Tibial nerve (tissue), 4 donors: ENCODE measurements at places on chromosomes 7 and 10.
A peak's percentile ranks its signal among the peaks of the same experiment; 100 is the strongest.

DNA sequence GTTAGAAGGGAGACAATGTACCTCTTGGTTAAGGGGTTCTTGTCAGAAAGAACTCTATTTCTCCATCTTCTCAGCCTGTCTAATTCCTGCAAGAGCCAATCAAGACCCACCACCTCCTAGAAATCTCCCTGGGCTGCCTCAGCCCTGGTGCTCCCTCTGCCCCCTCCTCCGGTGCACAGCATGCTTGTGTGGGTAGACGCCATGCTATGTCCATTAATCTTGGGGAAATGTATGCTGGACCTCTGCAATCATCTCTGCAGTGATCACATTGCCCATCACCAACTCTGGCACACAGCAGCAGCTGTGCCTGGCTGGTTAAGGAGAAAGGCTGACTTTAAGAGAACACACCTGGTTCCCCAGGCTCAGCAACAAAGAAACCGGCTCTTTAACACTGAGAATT lies 37.3 kb downstream of the SH3PXD2A start:
- H3K4me3 ChIP-seq, result no peak overlapping the region
- peak overlapping the region; percentile 57 for H3K27ac ChIP-seq
- no peaks in the 10 kb centered on the region for H3K27me3 ChIP-seq
- peaks cover 55% of the 10 kb centered on the region for H3K4me1 ChIP-seq
- no peaks in the 10 kb centered on the region for H3K36me3 ChIP-seq

- peaks cover 4% of the 10 kb centered on the region for H3K36me3 ChIP-seq
- no peaks in the 10 kb centered on the region for H3K27me3 ChIP-seq
- H3K4me1 ChIP-seq, result no peaks in the 10 kb centered on the region
- peak overlapping the region; percentile 11 for H3K27ac ChIP-seq
- no peak overlapping the region for H3K4me3 ChIP-seq
Measured at GRCh38 chr10:102523250-102524029, 19.7 kb downstream of the SUFU start.

DNA sequence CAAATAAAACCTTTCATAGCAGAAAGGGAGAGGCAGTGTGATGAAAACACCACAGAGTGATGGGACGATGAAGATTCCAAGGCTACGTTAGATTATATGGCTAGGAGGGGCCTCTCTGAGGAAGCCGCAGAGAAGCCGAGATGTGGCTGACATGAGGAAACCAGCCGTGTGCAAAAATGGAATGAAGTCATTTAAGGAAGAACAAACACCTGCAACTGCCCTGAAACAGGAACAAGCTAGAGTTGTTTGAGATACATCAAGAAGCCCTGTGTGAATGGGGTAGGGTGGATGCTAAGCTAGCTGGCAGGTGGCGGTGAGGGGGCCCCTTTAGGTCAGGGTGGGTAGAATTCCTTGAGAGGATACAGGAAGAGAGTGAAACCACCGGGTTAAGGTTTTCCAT lies 129.5 kb downstream of the KLF6 start:
- H3K4me1 ChIP-seq, result peaks cover 4% of the 10 kb centered on the region
- H3K27me3 ChIP-seq, result no peaks in the 10 kb centered on the region
- H3K27ac ChIP-seq, result no peak overlapping the region

- no peak overlapping the region for H3K4me3 ChIP-seq
- no peaks in the 10 kb centered on the region for H3K36me3 ChIP-seq
- no peak overlapping the region for H3K27ac ChIP-seq
- no peak for DNase-seq
Measured at GRCh38 chr7:9217204-9217603, 783.8 kb downstream of the NXPH1 start.

DNA sequence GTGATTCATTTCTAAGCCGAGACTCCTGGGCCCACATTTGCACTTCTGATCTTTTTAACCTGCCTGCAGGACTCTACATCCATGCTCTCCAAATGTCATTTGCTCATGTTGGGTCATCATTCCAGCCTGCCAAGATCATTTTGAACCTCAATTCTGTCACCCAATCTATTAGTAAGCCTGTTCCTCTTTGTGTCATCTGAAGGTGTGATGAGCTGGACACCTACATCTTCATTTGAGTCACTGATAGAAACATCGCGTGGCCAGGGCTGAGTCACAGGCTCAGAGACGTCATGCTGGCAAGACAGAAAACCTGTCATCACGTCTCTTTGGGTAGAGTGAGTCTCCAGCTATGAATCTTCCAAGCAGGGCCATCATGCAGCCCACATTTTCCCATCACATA lies 65.3 kb upstream of the SLF2 start:
- H3K27me3 ChIP-seq, result peaks cover 64% of the 10 kb centered on the region
- H3K4me3 ChIP-seq, result no peak overlapping the region
- no peaks in the 10 kb centered on the region for H3K4me1 ChIP-seq
- no peak overlapping the region for H3K27ac ChIP-seq

GRCh38 chr7:7861211-7861633 lies 107.4 kb upstream of the GLCCI1 start:
- peak; percentile 8 for DNase-seq
- no peak overlapping the region for H3K27ac ChIP-seq
- no peak overlapping the region for H3K4me3 ChIP-seq
- no peaks in the 10 kb centered on the region for H3K27me3 ChIP-seq
- no peaks in the 10 kb centered on the region for H3K4me1 ChIP-seq
- no peaks in the 10 kb centered on the region for H3K36me3 ChIP-seq

- no peak overlapping the region for H3K27ac ChIP-seq
- no peak overlapping the region for H3K4me3 ChIP-seq
- no peak for DNase-seq
- H3K4me1 ChIP-seq, result no peaks in the 10 kb centered on the region
- no peaks in the 10 kb centered on the region for H3K36me3 ChIP-seq
Measured at GRCh38 chr10:14141283-14141682, 189.4 kb downstream of the FRMD4A start.

DNA sequence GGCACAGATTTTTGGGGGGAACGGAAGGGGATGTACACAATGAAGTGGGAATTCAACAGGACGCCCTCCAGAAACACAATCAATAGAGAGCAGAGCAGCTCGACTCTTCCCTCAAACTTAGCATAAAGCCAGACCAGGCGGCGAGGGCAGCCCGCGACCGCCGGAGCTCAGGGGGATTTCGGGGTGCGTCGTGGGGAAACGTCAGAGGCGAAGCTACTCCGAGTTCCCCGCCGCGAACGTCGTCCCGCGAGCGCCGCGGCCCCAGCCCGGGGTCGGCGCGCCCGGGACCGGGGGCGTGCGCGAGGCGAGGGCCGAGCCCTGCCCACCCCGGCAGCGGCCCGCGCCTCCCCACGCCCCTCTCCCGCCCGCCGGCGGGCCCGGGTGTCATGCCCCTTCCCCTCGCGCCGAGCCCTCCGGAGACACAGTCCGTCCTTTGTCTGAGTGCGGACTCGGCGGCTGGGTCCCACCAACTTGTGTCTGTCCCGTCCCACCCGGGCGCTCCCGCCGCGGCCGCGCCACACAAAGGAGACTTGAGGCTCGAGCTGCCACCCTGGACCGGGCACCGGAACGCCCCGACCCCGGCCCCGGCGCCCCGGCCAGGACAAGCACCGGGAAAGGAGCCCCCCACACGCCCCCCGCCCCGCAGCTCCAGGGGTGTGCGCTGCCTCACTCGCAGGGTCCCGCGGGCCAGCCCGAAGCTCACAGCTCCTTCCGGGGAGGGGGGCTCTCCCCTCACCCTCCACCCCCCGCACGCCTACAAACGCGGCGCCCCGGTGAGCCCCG lies 634 bp downstream of the EZH2 start:
- H3K4me3 ChIP-seq, result peak overlapping the region; percentile 82
- peak overlapping the region; percentile 94 for H3K27ac ChIP-seq
- no peaks in the 10 kb centered on the region for H3K4me1 ChIP-seq
- H3K36me3 ChIP-seq, result no peaks in the 10 kb centered on the region

DNA sequence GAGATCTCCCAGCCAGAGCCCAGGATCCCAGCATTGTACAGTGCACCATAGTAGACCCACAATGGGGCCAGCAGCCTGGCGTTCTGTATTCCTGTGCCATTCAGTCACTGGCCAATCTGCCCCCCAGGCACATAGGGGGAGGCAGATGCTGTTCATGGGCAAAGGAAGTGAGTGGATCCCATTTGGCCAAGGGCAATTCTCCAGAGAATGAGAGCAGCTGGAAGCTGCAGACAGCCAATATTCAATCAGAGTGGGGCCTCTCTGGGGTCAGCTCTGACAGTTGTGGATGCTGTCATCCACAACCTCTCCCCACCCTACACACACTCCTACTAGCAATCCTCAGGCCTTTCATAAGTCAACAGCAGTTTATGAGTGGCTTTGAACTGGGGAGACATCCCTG lies 17.5 kb downstream of the STEAP1B start:
- DNase-seq, result no peak
- H3K27ac ChIP-seq, result no peak overlapping the region
- H3K36me3 ChIP-seq, result peaks cover 6% of the 10 kb centered on the region

DNA sequence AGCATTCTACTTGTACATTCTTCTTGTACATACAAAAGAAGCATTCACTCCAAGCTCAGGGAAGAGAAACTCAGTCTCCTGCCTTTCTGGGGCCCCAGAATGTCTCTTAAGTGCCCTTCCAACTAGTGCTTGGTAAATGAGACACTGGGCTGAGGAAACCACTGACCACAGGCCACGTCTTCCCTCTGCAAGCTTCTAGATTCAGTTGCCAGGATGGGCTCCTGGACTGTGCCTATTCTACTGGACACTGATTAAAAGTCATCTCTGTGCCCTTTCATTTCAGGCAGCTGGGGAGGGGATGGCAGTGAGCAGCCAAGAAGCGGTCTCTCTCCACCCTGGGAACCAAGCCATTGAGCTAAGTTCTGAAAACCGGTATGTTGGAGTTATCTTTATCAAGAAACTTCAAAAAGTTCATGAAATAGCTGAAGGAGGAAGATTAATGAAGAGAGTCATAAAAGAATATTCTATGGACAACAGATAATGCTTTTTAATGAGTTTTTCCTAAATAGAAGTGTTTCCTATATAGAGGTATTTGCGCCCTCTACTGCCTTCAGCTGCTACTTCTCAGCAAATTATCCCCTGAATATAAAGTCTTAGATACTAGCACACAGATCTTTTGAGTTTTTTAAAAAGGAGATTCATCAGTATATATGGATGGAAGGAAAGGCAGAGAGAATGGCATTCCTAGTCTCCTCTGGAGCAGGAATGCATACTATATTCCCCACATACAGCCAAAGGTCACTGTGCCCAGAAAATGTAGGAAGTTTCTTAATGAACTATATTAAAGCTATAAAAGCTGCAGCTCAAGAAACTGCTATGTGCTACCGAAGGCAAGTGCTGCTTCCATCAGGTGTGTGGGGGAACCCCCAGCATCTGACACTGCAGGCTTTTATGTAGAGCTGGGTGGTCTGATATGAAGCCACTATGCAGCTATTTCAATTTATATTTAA lies 8.4 kb upstream of the IFIT1B start:
- DNase-seq, result no peak
- peaks cover 41% of the 10 kb centered on the region for H3K4me1 ChIP-seq
- H3K27ac ChIP-seq, result peak overlapping the region; percentile 54
- no peaks in the 10 kb centered on the region for H3K36me3 ChIP-seq
- H3K4me3 ChIP-seq, result no peak overlapping the region

DNA sequence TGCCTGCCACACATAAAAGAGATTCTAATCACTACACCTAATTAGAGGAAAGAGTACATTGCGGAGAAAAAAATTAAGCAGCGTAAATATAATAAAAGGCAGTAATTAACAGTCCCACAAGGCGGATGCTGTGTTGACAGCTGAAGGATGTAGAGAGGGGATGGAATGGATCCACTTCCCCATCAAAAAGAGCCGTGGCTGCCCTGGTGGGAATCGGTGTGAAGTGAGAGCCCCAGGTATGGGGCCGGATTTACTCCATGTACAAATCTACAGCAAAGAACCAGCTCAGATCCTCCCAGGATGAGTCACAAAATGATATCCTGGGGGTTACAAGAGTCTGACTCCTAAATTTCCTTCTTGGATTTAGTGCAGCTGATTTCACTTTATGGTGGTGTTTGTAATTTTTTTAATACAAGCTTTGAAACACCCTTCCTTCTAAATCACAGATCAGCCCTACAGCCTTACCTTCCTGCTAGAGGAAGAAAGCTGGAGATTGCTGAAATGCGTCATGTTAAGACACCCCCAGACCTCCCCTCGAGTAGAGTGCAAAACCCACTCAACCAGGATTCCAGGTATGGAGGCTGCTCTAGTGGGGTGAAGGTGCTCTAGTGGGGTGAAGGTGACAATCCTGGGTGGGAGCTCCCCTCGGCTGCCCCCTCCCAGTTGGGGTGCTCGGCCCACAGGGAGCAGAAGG lies 398.4 kb downstream of the PLXNA4 start:
- H3K4me1 ChIP-seq, result no peaks in the 10 kb centered on the region
- DNase-seq, result no peak
- no peak overlapping the region for H3K4me3 ChIP-seq
- no peak overlapping the region for H3K27ac ChIP-seq

DNA sequence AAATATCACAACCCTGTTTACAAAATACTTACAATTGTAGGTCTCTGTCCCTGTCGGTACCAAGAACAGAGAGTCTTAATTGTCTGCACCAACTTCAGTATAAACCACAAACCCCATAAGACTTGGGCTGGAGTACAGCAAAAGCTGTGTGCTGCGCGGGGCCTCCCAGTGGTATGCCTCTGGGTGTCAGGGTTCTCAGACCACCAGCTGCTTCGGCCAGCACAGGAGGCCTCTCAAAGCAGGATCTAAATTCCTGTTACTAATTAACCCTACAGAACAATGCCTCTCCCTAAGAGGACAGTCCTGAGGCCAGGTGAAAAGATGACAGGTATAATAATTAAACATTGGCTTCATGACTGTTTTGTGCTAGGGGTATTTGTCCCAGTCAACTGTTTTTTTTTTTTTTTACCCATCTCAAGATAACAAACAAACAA lies 957 bp upstream of the SVIL start:
- no peaks in the 10 kb centered on the region for H3K4me1 ChIP-seq
- H3K36me3 ChIP-seq, result no peaks in the 10 kb centered on the region
- DNase-seq, result no peak
- H3K27me3 ChIP-seq, result no peaks in the 10 kb centered on the region
- peak overlapping the region; percentile 15 for H3K27ac ChIP-seq

- DNase-seq, result no peak
- H3K27me3 ChIP-seq, result no peaks in the 10 kb centered on the region
- no peak overlapping the region for H3K4me3 ChIP-seq
- no peaks in the 10 kb centered on the region for H3K36me3 ChIP-seq
Measured at GRCh38 chr10:64601298-64601697, 1080.1 kb downstream of the REEP3 start.

DNA sequence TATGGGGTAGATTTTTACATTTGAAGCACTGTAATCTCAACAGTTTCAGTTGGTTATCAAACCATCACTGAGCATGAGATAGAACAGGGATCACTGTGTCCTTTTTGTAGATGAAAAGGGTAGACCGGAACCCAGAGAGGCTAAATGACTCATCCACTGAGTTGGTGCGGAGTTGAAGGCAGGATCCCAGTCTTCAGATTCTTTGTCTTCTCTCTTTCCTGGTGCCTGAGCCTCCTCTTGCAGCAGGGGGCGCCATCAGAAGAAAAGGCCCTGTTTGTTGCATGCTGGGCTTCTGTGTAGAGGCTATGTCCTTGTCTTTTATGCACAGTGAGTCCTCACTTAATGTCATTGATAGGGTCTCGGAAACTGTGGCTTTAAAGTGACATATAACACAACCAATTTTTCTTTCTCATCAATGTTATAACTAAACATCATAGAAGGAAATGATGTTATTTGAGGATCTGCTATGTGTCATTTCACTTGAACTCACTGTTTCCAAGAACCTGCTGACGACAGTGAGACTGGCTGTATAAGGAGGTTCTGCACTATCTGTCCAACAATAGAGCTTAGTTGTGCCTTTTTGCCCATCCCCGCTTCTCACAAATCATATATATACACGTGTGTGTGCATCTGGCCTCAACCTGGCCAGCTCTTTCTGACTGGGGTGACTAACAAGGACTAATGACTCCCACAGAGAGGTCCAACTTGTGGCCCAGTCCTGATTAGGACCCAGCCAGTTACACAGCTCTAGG lies 14.3 kb downstream of the ZNF282 start:
- no peak overlapping the region for H3K27ac ChIP-seq
- no peaks in the 10 kb centered on the region for H3K27me3 ChIP-seq
